ENCODE measurements at places on chromosomes 13 and 19.

DNA sequence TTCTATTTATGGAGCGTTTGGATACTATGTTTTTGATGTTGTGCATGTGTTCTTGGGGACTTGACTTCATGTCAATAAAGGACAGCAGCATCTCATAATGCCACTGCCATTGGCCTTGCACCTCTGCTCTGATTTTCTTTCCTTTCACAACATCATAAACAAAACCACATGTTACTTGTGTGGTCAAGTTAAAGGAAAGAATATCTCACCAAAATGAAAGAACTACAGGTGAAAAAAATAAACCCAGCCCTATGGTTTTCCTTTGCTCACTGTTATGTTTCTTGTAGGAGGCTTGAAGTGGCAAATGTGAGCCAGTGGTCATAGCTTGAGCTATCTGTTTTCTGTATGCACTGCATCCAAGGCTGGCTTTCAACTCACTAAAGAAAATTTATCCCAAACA, 240.4 kb downstream of the KCNRG start:
- DNase-seq, result no peak

GRCh38 chr19:46660008-46660517, 919 bp downstream of the DACT3 start:
- peak; percentile 35 for DNase-seq

DNA sequence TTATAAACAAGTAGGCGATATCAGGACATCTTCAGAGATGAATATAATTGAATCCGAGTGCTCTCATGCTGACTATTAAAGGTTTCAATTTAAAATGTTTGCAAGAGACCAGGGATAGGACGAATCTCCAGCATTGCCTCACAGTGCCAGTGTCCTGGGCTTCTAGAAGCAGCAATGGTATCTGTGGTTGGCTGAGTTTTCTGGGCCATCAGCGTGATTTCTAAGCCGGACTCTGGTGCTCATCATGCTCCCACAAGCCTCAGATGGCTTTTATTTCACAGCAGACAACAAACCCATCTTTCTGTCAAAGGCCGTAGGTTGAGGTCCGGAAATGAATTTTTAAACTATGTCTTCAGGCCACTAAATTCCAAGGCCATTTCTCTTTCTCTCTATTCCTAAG, 187.7 kb downstream of the FOXO1 start:
- DNase-seq, result no peak

DNA sequence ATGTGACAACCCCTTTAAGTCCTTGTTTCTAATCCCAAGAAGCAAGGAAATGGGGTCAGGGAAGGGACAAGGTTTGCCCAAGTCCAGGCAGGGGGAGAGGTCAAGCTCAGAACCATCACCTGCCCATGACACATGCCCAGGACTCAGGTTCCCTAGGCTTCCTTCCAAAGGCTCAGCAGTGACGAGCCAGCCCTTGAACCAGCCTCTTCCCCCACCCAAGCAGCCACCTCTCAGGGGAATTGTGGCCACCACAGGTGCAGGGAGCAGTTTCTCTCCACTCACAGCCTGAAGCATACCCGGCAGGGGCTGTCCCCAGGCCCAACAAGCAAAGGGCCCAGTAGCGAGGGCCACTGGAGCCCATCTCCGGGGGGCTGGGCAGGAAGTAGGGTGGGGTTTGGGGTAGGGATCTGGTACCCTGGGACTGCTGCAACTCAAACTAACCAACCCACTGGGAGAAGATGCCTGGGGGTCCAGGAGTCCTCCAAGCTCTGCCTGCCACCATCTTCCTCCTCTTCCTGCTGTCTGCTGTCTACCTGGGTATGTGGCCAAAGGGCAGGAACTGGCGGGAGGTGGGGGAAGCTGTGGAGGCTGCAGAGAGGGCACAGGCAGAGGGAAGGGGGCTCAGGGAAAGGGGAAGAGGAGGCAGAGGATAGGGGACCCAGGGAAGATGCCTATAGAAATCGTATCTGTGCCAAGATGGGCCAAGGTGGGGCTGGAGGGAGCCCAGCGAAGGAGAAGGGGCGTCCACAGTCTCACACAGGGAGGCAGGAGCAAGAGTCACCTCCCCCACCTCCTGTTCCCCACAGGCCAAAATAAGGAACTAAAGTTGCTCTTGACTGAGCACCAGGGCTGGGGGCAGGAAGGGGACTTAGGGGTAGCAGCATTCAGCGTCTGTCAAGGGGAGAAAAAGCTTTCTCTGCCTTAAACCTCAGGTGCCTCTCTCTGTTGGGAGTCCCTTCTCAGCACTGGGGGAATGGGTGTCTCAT, at the start of gene CD79A:
CD79A (plus strand) TSS at position 433 of the 986 bp plus-strand sequence; CDS start at position 459, 26 bp downstream.
- no peak for DNase-seq

GRCh38 chr13:110820322-110820721, 94.5 kb downstream of the ANKRD10 start:
- DNase-seq, result no peak

GRCh38 chr13:49097374-49097773, 121.7 kb downstream of the FNDC3A start:
- DNase-seq, result no peak

GRCh38 chr19:1470305-1471009, 8.6 kb downstream of the C19orf25 start:
- DNase-seq, result peak; percentile 87

DNA sequence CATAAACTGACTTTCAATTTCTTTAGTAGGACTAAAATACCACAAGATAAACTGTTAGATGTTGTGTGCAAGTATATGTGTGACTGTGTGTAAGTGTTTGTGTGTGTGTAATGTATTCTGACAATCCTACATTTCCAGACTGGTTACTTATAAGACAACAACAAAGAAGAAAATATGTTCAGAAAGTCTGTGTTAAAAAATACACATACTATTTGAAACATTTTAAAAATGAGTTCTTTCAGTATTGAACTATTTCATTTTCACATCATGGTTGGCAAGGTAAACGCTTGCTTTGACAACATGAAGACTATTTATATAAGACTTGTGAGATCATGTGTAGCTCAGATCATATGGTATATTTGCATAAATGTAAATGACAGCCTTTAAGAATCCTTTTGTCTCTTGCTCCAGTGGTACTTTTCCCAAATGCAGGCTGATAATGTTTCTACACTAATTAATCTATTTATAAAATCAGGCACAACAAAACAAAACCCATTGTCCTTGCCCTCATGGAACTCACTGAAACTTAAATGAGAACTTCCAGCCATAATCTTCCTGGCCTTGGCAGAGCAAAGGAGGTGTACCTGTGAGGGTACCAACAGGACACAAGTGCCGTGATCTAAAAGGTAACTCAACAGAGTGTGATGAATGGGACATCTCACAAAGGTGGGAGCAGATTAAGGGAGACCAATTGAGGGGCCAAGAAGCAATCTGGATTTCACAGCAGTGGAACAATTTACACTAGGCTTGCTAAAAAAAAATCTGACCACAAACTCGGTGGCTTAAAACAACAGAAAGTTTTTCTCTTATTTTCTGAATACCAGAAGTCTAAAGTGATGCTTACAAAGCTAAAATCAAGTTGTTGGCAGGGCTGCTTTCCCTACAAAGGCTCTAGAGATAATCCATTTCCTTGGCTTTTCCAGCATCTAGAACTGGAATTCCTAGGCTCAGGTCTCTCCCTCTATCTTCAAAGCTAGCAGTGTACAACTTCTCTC, 349.0 kb downstream of the TBC1D4 start:
- DNase-seq, result no peak

DNA sequence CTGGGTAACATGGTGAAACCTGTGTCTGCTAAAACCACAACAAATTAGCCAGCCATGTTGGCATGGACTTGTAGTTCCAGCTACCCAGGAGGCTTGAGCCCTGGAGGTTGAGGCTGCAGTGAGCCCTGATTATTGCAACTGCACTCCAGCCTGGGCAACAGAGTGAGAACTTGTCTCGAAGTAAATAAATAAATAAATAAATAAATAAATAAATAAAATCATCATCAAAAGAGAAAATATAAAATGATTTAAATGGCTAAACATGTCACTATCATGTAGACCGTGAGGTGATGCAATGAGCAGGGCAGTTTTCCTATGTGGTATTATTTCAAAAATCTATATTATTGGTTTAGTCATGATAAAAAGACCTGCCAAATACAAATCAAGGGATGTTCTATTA, 2074.3 kb downstream of the PCDH9 start:
- no peak for DNase-seq

DNA sequence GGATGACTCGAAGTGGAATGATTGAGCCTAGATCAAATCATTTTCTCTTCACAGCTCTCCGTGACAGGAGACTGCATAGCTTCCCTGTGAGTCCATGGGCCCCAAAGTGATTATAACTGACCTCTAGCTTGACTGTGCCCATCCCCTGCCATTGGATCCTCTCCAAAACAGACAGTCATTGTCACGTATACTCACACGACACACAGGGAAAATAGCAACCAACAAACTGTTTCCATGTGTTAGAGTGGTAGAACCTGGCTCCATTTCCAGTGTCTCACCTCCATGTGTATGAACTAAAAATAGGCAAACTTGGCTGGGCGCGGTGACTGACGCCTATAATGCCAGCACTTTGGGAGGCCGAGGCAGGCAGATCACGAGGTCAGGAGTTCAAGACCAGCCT, 48.8 kb upstream of the NPAS1 start:
- DNase-seq, result peak; percentile 12

- no peak for DNase-seq
Measured at GRCh38 chr19:51347209-51347928, 5.4 kb upstream of the VSIG10L start.

- no peak for DNase-seq
Measured at GRCh38 chr13:65034266-65034665, 2195.9 kb downstream of the PCDH9 start.

- DNase-seq, result no peak
Measured at GRCh38 chr19:13102666-13103580, at the start of gene LYL1. Gene LYL1 (minus strand): TSS chr19:13102858. CDS start chr19:13101171, 1,687 bp downstream.

DNA sequence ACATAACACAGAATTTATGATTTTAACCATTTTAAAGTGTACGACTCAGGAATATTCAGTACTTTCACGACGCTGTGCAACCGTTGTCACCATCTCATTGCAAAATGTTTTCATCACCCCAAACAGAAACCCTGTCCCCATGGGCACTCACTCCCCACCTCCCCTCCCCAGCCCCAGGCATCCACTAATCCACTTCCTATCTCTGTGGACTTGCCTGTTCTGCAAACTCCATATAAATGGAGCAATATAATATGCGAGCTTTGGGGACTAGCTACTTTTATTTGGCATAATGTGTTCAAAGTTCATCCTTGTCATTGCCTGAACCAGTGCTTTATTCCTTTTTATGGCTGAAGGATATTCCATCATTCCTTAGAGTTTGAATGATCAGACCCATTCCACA, 7.3 kb upstream of the INSR start:
- no peak for DNase-seq

DNA sequence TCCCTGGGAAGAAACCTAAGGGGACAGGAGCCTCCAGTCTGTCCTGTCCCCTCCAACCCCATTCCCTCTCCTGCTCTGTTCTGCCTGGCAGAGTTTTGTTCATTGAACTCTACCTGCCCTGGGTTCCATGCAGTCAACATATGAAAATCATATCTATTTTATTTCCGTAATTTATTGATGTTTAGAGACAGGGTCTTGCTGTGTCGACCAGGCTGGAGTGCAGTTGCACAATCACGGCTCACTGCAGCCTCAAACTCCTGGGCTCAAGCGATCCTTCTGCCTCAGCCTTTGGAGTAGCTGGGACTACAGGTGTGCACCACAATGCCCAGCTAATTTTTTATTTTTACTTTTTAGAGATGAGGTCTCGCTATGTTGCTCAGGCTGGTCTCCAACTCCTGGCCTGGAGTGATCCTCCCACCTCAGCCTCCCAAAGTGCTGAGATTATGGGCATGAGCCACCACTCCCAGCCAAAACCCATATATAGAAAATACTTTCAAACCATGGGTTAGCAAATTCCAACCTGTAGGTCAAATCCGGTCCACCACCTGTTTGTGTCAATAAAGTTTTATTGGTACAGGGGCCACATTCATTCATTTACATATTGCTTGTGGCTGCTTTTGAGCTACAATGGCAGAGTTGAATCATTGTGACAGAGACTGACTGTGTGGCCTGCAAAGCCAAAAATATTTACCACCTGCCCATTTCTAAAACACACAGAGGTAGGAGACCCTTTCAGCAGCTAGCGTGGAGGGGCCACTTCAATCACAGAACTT, 39.3 kb downstream of the FBN3 start:
- no peak for DNase-seq

DNA sequence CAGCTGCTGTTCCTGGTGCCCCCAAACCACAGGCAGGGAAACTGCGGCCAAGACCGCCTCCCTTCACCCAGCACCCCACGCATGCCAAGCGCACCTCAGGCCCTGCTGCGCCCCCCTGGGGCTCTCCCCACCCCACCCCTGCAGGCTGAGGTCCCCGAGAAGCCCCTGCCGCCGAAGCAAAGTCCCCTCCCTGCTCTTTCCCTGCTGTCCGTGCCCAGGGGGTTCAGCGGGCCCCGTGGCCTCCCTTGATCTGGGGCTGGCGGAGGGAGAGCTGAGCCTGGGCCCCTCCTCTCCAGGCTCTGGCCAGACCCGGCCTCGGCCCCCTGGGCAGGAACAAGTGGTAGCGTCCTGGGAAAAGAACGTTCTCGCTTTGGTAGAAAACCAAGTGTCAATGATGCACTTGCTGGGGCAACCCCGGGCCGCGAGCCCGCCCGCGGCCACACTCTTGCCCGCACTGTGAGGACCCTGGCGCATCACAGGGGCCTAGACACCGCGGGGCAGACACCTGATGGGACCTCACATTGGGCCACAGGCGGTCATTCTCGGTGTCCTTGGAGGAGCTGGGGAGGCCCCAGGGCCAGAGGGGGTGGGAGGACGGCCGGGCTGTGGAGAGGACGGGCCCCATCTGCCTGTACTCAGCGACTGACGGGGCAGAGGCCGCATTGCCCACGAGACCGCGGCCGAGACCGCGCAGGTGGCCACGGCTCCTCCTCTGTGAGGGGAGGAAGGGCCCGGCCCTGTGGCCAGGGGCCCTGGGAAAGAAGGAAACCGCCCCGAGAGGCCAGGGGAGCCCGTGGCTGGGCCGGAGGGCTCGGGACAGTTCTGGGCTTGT, 29.0 kb downstream of the GPX4 start:
- peak; percentile 51 for DNase-seq

GRCh38 chr19:1591421-1592023, 1.1 kb downstream of the MBD3 start:
- DNase-seq, result no peak

- no peak for DNase-seq
Measured at GRCh38 chr19:38490861-38491260, 57.4 kb downstream of the RYR1 start.

DNA sequence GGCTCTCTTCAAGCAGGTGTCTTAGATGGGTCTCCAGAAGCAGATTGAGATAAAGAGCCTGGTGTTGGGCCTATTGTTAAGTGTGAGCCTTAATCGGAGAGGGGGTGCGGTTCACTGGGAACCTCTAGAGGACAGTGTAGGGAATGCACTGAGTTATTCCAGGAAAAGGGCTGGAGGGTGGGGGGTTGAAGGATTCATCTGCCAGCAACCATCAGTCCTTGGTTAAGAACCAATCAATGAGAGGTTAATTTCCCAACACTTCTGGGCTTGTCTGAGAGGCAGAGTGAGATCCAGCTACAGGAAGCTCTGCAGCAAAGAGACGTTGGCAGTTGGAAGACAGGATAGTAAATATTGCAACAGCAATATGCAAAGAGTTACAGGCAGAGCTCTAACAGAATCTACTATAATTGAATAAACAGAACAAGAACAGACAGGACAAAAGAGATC, 28.7 kb downstream of the CYP4F2 start:
- peak; percentile 52 for DNase-seq

- DNase-seq, result peak; percentile 18
Measured at GRCh38 chr19:51789061-51789795, 5.7 kb upstream of the FPR3 start.

GRCh38 chr19:29591670-29592069, 14.4 kb upstream of the POP4 start:
- DNase-seq, result no peak

GRCh38 chr13:99690426-99691174, 189.3 kb downstream of the TM9SF2 start:
- no peak for DNase-seq
